SW480 (cell line): ENCODE measurements at places on chromosomes 4 and X.

DNA sequence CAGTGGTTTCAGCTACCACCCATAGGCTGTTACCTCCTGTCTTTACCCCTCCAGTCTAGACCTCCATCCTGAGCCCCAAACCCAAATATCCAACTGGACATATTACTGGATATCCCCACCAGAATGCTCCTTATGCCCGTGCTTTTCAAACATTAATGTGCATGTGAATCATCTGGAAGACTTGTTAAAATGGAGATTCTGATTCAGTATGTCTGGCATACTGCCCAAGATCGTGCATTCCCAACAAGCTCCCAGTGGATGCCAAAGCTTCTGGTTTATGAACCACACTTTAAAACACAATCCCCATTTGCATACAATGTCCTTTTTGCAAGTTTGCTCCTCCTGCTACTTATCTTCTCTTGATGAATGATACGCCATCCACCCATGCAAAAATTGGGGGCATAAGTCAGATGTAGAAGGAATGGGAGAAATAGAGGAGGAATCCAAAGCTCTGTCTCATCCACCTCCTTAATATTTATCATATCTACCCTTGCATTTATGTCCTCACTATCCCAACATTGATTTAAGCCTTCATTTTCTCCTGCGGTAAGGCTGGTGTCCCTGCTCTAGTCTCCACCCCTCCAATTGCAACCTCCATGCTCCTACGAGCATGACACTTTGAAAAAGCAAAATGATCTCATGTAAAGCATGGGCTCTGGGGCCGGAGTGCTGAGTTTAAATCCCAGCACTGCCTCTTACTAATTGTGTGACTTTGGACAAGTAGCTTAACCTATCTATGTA is 7.4 kb upstream of the PGRMC1 start:
- no peak for DNase-seq

DNA sequence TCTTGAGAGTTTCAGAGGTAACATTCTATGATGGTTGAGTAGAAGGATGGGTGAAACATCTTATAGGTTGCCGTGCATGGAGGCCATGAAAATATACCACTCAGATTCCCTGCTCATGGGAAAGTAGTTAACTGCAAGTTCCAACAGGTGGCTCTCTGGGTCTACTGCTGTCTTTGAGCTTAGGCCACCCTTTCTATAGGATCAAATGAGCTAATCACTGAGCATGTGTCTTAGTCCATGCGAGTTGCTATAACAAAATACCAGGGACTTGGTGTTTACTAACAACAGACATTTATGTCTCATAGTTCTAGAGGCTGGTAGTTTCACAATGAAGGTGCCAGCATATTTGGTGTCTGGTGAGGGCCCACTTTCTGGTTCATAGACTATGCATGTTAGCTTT is 144.8 kb upstream of the UNC5C start:
- peak; percentile 2 for DNase-seq

DNA sequence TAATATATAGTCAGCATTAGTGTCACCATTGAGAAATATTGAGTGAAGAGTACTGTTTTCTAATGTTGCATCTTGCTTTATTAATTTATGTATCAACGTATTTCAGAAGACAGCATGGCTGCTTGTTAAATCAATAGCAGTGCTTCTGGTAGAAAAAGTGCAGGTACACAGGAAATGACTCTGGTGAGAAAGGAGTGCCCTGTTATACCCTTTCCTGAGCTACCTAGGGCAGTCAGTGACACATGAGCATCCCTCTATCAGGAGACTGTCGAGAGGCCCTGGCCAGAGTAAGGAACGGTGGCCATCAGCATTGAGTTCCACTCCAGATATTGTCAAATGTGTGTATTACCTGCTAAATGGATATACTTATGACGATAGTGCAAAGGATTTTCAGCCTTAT is 42.1 kb downstream of the SCML1 start:
- DNase-seq, result no peak

GRCh38 chr4:80189581-80189955 is 7.7 kb upstream of the PRDM8 start:
- DNase-seq, result no peak

DNA sequence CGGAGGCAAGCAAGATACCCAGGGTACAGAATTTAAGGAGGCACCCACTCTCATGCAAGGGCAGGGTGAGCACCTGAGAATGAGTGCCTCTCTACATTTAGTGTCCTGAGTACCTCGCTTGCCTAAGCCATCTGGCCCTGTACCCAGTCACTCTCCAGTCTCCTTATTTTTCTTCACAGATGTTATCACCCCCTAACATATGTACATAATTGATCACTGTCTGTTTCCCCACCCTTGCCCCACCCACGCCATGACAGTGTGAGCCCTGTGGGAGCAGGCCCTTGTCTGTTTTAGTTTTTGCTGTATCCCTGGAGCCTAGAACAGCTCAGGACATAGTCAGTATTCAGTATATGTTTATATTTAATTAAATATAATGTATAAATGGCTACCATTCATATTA is 113.6 kb downstream of the SPRY1 start:
- no peak for DNase-seq

DNA sequence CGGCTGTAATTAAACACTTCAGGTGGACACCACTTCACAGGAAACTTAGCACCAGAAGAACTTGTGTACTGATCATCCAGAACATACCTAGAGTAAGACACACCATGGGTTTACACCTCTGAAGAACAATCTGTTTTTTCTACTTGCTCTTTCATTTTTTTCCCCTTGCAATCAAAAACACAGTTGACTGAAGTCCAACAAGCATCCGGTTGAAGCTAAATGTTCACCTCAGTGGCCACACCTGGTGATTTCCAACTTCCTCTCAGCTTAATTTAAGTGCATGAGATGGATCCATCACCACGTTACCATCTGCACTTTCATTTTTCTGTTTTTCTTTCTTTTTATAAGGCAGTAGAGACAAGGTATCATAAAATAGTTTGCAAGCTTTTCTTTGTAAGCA is 4.9 kb upstream of the TXK start:
- DNase-seq, result no peak

DNA sequence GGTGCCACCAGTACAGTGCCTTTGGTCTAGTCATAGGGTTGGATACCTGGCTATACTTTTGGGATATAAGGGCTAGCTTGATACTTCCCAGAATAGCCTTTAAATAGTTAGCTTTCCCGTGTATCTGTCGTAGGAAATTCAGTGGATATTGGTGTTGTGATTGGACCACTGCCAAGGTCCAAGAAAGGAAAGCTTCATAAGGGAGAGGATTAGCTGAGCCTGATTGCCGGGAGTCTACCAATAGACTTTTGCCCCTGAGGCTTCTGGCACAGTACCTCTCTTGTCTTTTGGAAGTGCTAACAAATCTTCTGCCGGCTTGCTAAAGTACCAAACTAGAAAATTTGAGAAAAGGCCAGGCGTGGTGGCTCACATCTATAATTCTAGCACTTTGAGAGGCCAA is 350.6 kb downstream of the CHIC1 start:
- DNase-seq, result no peak

DNA sequence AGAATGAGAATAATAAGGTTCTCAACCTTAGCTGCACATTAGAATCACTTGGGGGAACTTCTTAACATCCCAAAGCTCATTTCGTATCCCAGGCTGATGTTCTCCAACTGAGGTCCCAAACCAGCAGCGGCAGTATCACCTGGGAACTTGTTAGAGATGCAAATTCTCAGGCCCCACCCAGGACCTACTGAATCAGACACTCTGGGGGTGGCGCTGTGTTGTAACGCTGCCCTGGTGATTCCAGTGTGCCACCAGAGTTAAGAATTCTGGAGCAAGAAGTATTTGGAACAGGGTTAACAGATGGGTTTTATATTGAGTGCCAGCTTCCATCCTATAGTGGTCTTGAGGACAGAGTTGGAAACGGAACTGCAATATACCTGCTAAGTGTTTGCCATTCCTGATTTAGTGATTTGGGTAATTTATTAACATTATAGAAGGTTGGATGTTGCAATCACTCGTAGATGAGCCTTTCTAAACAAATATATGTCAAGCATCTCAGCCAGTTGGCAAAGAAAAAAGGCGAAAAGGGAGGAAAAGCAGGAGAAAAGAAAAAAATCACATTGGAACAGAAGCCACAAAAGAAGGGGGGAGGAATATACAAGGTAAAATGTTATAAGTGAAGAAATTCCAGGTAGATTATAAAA is 141.0 kb downstream of the ARX start:
- no peak for DNase-seq

- no peak for DNase-seq
These were observed 202.4 kb downstream of the MAB21L2 start for GRCh38 chr4:150784305-150784704.

DNA sequence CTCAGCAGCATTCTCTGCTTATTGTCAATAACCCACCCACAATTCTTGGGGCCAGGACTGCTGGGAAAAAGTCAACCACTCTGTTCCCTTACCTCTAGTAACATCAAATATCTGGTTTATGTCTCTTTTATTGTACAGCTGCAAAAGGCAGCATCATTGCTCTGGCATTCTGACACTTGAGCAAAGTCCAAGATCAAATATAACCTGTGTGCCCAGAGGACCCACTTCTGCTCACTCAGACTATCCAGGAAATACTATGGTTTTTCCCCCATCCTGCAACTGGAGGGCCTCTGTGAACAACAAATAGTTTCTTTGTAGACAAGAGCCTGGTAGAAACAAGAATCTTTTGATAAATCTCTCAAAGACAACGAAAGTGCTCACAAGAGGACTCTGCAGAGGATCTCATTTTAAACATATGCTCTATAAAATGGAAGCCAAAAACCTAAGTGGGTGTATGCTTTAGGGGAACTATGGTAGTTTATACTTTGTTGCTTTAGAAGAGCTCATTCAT is 154.7 kb downstream of the RAB28 start:
- DNase-seq, result no peak

DNA sequence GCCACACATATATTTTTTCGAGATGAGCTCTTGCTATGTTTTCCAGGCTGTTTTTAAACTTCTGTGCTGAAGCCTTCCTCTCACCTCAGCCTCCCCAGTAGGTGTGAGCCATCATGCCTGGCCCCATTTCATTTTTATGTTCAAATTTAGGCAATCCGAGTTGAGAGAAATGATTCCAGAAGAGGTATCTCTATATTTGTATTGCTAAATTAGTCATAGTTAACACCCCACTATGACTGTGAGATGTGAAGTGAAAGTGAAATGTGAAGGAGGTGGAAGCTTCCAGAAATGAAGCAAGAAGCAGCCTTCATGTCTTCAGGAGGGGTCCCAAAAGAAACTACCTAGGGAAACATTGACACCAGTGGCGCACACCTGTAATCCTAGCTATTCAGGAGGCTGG is 17.7 kb downstream of the APELA start:
- no peak for DNase-seq

GRCh38 chrX:122055460-122055859 is 1008.0 kb downstream of the GLUD2 start:
- DNase-seq, result no peak

DNA sequence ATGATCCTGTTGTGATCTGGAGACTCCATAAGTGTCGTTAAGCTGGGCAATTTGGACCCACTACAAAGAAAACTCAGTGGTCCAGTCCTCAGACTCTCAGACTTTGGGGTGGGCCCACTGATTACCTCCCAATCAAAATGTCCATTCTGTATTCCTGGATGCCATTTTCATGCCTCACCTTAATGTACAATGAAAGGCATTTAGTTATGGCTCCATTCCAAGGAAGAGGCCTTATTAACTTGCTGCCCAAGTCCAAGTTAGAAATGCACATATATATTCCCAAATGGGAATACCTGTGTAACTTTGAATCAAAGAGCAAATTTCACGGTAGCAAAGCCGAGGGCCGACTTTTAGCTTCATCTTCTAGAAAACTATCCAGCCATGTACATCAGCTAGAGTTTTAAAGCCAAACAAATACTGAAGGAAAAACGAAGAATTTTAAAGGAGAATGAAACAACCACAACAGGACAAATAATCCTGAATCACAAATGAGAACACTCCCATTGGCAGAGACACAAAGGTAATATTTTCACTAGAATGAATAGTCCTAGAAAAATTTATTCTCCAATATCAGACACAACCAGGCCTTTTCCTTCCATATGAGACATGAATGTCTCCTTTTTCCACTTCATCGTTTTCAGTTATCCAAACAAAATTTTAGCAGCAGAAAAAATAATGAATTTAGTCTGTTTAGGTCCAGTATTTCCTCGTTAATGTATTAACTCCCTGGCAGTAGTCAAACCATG is 63.7 kb upstream of the HHIP start:
- no peak for DNase-seq

DNA sequence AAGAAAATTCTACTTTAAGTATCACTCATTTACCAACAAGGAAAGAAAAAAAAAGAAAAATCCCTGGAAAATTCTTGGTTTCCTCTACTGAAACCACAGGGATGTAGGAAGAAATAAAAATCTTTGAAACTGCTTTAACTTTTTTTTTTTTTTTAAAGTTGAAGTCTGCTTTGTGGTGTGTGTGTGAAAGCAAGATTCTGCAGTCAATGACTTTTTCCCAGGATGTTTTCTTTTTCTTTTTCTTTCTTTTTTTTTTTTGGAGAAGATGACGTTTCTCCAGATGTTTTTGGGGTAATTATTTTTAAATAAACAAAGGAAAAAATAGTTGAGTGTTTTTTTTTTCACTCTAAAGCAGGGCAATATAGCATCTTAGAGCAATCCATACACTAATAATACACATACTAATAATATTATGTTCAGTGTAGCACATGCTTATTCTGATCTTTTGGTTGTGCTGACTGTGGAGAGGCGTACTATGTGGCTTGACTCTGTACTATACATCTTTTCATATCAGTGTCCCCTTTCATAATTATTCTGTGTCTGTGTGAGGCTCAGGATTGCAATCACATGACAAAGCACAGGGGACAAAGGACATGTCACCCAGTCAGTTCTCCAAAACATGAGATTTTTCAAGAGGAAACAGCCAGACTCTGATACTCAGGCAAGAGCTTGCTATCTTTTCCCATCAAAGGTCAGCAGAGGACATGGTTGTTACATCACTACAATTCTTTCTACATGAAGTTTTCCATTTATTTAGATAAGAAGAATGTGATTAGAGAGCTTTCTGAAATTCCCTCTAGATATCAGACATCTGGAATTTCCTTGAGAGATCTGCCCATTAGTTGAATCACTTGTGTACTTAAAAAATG is 111.0 kb downstream of the PDE5A start:
- no peak for DNase-seq

- DNase-seq, result no peak
These were observed 46.2 kb upstream of the IGFBP7 start for GRCh38 chr4:57156242-57156990.

GRCh38 chrX:100748108-100748507 is 16.2 kb upstream of the SYTL4 start:
- DNase-seq, result peak; percentile 67

- no peak for DNase-seq
These were observed 15.6 kb downstream of the PDZD4 start for GRCh38 chrX:153814591-153815315.

DNA sequence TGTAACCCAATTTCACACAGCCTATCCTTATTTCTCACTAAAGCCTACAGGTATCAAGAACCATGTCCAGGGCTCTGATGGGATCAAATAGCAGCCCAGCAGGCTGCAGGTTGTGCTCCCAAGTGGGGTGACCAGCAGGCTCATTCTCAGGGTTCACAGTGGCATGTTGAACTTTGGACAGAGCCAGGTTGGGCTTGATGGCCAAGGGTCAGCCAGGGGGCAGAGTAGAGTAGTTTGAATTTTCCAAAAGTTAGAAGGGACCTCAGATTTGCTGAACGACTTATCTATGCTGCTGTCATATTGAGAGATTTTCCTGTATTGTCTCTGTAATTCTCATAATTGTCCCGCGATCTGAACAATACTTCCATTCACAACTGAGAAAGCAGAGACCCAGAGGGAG is 310.8 kb upstream of the BOD1L1 start:
- no peak for DNase-seq

- no peak for DNase-seq
These were observed 3.2 kb downstream of the SPP1 start for GRCh38 chr4:87978681-87979080.
